ENCODE measurements at places on chromosomes 3 and 15.

DNA sequence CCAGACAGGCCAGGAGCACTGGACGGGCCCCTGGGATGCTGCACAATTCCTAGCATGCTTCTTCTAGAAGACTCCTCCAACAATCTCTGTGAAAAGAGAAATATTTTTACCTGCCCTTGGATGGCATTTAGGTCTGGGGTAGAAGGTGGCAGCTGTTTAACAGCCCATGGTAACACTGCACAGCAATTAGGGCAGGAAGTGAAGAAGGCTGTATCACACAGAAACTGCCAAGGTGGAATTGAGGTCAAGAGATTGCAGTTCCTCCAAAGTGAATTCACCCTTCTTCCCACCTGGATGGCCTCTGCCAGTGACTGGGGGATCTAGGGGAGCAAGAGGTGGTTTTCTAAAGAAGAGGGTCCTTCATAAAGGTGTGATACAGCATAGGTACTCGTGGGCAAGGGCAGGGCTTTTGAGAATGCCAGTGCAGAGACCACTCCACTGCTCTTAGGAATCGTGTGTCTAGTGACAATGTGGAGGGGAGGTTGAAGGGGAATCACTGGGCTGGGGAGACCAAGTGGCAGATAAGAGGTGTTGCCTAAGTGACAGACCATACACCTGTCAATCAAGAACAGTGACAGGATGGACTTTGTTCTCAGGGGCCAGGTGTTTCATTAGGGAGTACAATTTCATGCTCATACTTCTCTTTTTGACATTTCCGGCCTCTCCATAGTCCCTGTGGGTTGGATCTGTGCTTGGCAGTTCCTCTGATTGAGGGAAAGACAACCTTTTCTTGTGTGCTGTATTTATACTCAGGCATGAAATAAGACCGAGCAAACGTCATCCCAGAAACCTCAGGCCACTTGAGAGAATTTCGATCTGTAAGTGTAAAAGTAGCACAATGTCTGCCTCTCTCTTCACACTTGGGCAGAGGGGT, 83.5 kb upstream of the BCL6 start:
- DNase-seq, result no peak

DNA sequence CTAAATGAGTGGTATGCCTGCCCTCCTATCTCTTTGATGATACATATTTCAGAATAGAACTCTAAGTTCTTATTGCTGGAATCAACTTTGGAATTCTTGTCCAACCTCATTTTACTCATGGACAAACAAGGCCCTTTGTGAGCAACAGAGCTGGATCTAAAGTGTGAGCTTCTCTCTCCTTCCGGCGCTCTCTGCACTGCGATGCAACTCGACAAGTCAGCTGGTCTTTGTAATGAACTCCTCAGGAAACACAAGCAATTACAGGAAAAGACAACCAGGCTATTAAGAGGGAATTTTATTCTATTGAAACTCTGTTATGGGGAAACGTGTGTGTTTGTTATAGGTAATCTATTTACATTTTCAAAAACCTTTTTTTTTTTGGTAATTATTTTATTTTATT, 20.3 kb upstream of the NRROS start:
- DNase-seq, result no peak

GRCh38 chr3:19911452-19911851, 22.6 kb downstream of the EFHB start:
- DNase-seq, result no peak

GRCh38 chr3:156637480-156638022, 36.8 kb upstream of the TIPARP start:
- no peak for DNase-seq

- no peak for DNase-seq
Measured at GRCh38 chr3:14789640-14790285, 29.0 kb upstream of the FGD5 start.

DNA sequence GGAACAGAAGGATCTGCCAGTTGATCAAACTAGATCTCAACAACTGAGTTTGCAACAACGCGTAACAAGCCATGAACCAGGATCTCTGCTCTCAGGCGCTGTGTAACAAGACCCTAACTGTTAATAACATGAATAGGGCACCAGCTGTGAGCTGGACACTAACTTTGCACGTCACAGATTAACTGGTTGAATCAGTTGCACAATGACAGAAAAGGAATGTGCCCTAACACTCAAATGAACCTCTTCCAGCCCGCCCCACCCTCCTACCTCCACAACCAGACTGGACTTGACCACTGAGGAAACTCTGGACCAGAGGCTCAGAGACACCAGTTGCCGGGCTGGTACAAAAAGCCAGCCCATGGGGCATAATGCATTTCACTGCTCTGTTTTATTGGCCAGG, 34.3 kb downstream of the MCF2L2 start:
- DNase-seq, result no peak

DNA sequence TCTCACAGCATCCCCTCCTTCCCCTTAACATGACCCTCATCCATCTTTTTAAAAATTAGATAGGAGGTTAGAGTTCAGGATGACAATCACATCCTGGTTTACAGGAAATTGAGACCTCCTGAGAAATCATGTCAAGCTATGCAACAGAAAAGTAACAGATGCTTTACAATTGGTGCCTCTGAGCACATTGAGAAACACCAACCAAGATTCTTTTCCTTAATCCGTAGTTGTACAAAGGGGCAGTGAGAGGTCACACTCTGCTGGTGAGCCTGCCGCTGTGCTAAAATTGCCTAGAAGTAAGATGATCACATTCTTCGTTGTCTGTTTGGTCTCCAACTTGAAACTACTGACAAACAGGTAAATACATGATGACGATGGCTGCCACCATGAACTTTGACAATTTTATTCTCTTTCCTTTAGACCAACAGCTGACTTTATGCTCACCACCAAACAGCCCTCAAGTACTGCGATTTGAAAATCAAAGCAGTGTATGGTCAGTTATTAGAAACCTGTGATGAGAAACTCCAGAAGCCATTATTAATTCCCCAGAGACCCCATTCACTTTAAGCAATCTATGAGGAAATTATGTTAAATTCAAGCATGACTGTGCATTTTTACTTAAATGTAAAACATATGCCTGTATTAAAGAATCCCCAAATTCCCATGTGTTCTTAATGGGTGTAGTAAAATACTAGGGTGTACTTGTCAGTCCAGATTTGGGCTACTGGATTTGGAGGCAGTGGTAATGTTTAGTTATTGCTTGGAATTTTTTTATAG, 210.7 kb upstream of the UBE2E1 start:
- no peak for DNase-seq

- DNase-seq, result no peak
Measured at GRCh38 chr15:57953874-57954273, 111.6 kb downstream of the ALDH1A2 start.

- DNase-seq, result no peak
Measured at GRCh38 chr3:140128631-140129030, 193.6 kb downstream of the CLSTN2 start.

GRCh38 chr3:152105446-152105845, 163.3 kb upstream of the MBNL1 start:
- no peak for DNase-seq

GRCh38 chr3:40381904-40382616, 4.9 kb upstream of the ENTPD3 start:
- DNase-seq, result no peak

- DNase-seq, result no peak
Measured at GRCh38 chr3:49733551-49733950, 9.8 kb upstream of the GMPPB start.

- DNase-seq, result no peak
Measured at GRCh38 chr15:25727867-25728600, 135.1 kb downstream of the ATP10A start.

DNA sequence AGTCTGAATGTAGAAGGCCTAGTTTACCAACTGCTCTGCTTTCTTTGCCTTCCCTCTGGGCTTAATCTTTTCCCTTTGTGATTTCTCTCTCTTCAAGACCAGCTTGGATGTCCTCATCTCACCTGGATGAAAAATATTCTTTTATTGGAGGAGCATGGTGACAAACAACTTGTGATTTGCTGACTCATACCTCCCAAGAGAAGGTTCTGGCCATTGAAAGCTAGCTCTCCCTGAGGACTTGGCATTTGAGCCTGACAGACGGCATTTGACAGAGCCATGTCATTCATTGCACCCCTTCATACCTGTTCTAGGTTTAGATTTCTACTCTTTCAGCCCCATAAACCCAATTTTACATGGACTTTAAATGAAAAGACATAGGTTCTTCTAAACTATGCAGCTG, 33.3 kb downstream of the ATG7 start:
- DNase-seq, result no peak

- no peak for DNase-seq
Measured at GRCh38 chr3:125075738-125076137, 19.9 kb upstream of the HEG1 start.

DNA sequence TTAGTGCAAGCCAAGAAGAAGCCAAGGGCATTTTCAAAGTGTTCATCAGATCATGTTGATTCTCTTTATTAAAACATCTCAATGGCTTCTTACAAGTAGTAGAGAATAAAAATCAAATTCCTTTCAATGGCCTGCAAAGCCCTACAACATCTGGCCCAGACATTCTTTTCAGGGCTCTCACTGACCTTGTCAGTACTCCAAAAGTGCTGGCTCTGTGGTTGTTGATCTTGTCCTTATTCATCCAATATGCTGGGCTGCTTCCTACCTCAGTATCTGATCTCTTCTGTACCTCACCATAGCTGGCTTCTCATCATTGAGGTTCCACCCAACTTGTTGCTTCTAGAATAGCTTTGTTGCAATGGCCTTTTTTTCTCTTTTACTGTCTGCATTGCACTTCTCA, 74.0 kb upstream of the SAMMSON start:
- no peak for DNase-seq

DNA sequence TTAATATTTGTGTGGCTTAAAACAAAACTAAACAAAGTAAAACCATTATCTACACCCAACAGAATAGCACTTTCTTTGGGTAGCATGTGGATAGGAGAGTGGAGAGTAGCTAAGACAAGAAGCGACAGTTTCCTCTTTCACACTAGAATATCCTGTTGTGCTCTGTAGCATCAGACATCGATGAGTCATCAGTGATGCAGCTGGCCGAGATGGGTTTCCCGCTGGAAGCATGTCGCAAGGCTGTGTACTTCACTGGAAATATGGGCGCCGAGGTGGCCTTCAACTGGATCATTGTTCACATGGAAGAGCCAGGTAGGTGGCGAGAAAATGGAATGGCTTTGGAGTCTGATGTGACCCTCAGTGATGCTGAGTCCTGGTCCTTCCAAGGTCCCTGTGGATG, 108.1 kb downstream of the USP13 start:
- no peak for DNase-seq

- no peak for DNase-seq
Measured at GRCh38 chr15:101088271-101088670, 163.6 kb downstream of the CHSY1 start.

DNA sequence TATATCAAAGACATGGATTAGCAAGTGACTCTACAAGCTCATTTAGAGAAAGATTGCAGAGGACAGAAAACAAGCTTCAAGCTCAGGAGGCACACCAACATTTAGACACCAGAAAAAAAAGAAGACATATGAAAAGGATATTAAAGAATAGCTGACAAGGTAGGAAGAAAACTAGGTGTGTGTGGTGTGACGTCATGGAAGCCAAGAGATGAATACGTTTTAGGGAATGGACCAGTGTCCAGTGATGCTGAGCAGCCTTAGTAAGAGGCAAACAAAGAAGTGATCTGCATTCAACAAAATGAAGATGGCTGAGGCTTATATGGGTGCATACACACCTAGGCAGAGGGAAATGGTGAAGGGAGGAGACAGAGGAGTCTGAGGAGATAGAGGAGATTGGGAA, 377.4 kb downstream of the ROBO1 start:
- DNase-seq, result no peak

DNA sequence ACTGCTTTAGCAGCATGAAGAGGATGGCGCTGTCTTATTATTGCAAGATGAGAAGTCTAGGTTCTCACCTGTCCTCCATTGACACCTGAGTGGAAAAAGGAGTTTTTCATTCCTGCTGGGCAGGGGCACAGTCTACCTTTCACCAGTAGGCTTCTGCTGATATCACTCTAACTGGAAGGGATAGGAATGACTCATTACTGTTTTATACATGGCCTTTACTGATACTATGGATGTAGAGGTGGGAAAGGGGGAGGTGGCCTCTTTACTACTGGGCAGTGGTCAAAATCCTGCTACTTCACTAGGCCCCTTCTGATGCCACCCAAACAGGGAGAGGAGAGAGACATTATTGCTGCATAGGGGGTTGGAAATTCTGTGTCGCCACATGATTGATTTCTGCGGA, 97.8 kb downstream of the BBX start:
- no peak for DNase-seq

GRCh38 chr15:74027688-74028087, 33.2 kb downstream of the PML start:
- no peak for DNase-seq

DNA sequence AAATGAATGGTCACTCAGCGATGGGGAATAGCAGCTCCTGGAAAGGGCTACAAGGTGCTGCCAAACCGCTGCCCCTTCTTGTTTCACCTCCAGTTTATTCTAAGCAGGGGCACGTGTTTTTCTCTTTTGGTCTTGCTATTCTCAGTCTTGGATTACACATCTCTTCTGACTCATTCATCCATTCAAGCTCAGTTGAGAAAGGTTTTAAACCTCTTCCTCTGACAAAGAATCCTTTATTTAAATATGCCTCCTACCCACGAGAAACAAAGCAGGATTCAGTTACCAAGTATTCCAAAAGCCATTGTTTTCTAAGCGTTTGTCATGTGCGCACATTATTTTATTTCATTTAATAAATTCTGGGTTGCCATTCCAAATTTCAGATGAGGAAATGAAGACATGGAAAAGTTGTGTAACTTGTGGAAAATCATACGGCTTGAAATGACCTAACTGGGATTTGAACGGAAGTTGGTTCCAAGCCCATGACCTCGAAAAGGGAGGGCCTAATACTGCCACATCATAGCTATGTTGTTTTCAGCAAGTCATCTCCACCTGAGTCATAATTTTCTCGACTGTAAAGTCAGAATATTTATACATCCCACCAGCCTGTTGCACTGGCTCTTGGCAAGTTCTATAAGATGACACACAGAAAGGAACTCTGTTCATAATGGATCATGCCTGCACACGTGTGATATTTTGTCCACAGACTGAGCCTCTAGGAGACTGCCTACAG, 292.0 kb upstream of the SLCO3A1 start:
- no peak for DNase-seq

GRCh38 chr15:43872416-43873020, 45.7 kb downstream of the WDR76 start:
- DNase-seq, result no peak

- no peak for DNase-seq
Measured at GRCh38 chr3:180408654-180409053, 193.3 kb upstream of the TTC14 start.

- no peak for DNase-seq
Measured at GRCh38 chr3:56990641-56991015, 69.8 kb upstream of the SPATA12 start.

- DNase-seq, result no peak
Measured at GRCh38 chr15:92580933-92581445, 74.6 kb downstream of the FAM174B start.

GRCh38 chr3:152243301-152243711, 25.4 kb upstream of the MBNL1 start:
- no peak for DNase-seq

- DNase-seq, result no peak
Measured at GRCh38 chr15:92914103-92914499, 14.0 kb downstream of the CHD2 start.
